ENCODE measurements at places on chromosomes 7 and 10.

- DNase-seq, result no peak
Observed at GRCh38 chr10:129877773-129878371, 86.2 kb downstream of the EBF3 start.

GRCh38 chr7:157961731-157962457 is 625.1 kb downstream of the DNAJB6 start:
- DNase-seq, result no peak

- DNase-seq, result no peak
Observed at GRCh38 chr10:60185421-60185820, 204.3 kb downstream of the ANK3 start.

- peak; percentile 77 for DNase-seq
Observed at GRCh38 chr7:151168003-151168786, 701 bp upstream of the GBX1 start.

DNA sequence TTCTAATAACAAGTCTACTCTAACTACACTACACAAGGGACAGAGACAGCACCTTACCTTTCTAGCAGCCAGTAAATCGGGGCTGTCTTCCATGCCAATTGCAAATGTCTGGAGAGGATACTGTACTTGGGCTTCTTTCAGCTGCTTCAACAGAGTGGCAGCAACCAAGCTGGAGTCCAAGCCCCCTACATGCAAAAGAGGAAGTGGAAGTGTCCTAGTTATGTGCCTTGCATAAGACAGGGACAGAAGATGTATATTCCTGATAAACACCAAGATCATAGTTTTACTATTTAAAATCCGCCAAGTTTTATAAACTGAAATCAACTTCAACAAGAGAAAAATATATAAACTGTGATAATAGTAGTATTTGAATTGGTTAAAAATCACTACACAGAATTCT is 14.0 kb downstream of the ASNS start:
- DNase-seq, result no peak

DNA sequence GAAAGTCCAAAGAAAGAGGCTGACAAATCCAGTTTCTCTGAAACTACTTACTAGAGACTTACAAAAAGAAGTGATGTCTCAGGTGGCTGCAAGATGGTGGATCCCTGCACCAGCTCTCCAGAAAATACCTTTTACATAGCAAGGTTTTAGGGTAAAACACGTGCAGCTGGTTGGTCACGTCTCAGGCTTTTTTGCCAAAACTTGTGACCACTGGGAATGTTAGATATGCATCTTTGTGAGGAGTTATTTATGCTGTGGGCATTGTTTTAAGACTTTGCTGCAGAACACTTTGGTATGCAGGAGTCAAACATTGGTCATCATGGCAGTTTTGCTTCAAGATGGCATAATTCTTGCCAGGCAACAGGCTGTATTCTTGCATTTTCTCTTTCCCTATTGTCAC is 1352.8 kb downstream of the REEP3 start:
- no peak for DNase-seq

DNA sequence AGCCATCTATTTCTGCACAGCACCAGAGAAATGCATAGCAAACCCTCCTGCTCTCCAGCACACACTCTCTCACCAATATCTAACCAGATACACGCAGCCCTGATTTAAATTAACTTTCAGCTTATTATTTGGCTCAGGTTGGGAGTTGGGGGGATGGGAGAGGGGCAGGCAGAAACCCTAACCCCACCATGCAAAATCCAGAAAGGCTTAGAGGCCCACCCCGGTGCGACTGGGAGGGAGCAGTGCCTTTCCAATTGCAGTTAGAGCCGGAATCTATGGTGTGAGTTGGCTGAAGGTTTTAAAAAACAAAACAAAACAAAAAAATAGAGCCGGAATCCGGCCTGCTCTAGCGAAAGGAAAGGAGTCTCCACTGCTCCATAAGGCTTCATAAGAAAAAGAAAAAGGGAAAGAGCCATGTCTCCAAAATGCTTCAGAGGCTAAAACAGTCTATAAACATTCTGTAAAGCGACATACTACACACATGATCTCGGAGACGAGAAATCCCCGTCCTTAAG is 2.9 kb downstream of the IGF2BP3 start:
- DNase-seq, result peak; percentile 52

DNA sequence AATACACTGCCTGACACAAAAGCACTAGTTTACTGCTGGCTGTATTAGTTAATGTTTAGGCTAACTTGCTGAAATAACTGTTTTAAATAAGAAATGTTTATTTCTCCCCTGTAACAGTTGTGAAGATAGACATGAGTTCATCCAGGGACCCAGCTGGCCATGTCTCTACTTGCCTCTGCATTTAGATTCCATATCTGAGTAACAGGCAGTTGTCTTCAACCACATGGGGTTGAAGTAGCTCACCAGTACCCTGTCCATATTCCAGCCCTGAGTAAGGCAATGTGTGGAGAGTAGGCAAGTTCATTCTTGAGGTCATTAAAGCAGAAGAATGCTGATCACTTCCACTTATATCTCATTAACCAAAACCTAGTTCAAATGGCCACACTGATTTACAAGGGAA is 31.1 kb upstream of the RSBN1L start:
- DNase-seq, result no peak

- DNase-seq, result no peak
Observed at GRCh38 chr7:37247861-37248260, 200.8 kb downstream of the ELMO1 start.

DNA sequence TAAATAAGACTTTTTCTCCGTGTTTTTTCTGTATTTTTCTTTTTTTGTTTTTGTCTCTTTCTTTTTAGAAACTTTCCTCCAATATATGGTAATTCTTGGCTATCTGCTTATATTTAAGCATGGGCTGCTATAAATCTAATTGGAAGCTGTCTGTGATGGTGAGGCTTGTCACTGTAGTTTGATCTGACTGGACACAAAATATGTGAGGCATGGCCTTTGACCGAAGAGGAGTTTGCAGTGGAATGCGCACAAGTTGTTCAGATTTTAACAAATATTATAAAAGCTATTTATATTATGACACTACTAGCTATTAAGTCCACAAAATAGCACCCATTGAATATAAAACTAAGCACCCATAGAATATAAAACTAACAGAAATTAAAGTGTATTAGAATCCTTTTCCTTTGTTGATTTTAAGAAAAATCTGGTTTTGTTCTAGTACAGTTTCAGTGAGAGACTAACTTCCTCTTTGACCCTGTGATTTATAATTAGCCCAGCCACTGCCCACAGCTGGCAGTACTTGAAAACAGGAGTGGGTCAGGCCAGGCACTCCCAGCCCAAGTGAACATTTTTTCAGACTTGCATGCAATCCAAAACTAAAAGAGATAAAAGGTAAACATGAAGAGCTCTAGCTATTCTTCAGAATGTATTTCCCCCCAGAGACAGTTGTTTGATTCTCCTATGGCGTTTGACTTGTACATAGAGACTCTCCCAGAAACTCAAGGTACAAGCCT is 69.9 kb upstream of the FGL2 start:
- no peak for DNase-seq

DNA sequence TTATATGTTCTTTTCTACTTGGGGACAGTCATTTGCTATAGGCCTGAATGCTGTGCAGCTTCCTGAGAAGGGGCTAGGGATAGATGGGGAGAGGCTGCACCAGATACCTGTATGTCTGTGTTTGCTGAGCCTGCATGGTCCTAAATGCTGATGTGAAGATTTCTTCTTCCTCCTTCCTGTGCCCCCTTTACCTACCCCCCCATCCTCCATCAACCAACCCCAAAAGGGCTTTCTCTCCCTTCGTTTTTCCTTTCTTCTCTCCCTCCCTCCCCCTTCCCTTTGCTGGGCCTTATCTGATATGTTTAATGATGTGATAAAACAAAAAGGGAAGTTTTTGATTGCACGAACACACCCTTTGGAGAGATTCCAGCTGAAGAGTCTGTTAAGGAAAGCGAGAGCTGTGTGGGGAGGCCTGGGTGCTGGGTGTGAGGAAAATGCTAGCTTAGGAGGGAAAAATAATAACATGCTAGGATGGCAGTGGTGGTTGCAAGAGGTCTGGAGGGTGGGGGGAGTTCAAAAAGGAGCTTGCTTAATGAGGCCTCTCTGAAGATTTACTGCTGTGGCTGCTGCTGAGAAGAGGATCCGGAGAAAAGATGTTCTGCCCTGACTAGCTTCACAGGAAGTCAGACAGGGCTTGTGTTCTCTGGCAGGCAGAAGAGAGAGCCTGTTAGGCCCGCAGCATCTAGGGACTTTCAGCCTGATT is 101.8 kb downstream of the SAMD9 start:
- no peak for DNase-seq

DNA sequence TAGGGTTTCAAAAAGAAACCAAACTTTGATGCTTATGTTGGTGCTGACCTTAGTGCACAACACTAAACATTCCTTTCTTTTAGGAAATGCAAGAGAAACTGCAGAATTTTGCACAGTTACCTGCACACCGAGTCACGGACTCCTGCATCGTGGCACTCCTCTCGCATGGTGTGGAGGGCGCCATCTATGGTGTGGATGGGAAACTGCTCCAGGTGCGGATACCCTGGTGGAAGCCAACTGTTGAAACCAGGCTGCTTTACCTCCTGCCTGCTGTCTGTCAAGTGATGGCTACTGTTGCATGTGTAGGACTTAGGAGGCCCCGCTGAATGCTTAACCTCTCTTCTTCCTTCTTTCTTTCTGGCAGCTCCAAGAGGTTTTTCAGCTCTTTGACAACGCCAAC is 11.7 kb downstream of the CASP2 start:
- no peak for DNase-seq

DNA sequence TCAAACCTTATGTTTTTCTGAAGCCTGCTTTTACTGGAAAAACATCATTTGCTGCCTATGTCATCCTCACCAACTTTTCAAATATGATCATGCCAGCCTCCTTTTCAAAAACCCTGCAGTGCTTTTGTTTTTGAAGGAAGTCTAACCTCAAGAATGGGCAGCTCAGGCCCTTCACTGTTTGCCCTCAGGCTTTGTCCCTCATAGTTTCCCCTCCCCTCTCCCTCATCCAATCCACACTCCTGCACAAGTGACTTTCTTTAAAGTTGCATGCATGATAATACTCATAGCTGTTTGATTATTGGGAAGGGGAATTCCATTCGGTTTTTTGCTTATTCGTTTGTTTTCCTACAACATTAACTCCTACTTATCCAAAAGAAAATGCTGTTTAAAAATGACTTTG is 219.4 kb downstream of the SEMA3E start:
- DNase-seq, result no peak

DNA sequence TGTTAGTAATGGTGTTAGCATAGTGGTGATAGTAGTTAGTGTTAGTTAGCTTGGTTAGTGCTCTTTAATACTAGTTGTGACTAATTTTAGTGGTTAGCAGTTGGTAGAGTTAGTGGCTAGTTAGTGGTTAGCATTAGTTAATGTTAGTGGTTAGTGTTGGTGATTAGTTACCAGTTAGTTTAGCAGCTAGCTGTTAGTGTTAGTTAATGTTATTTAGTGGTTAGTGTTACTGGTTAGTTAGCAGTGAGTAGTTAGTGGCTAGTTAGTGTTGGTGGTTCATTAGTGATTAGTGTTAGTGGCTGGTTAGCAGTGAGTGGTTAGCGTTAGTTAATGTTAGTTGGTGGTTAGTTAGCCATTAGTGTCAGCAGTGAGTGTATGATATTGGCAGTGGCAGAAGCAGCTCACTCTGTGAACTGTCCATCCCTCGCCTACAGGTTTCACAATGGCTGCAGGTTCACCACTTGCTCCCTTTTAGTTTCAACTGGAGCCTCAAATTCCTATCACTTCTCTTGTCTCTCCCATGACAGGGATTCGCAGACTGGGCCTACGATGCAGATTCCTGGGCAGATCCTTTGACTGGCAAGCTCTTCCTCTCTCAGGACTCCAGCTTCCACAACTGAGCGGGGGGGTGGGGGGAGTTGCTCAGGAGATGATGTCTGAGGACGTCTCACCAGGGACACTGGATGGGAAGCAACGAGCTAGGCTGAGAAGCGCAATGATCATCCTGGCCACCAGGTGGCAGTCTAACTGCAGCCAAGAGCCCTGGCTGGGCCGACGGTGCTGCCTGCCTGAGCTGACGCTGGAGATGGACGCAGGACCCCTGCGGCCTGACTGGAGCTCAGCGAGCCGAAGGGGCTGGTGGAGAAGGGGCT is 19.5 kb downstream of the GHRHR start:
- DNase-seq, result peak; percentile 95

DNA sequence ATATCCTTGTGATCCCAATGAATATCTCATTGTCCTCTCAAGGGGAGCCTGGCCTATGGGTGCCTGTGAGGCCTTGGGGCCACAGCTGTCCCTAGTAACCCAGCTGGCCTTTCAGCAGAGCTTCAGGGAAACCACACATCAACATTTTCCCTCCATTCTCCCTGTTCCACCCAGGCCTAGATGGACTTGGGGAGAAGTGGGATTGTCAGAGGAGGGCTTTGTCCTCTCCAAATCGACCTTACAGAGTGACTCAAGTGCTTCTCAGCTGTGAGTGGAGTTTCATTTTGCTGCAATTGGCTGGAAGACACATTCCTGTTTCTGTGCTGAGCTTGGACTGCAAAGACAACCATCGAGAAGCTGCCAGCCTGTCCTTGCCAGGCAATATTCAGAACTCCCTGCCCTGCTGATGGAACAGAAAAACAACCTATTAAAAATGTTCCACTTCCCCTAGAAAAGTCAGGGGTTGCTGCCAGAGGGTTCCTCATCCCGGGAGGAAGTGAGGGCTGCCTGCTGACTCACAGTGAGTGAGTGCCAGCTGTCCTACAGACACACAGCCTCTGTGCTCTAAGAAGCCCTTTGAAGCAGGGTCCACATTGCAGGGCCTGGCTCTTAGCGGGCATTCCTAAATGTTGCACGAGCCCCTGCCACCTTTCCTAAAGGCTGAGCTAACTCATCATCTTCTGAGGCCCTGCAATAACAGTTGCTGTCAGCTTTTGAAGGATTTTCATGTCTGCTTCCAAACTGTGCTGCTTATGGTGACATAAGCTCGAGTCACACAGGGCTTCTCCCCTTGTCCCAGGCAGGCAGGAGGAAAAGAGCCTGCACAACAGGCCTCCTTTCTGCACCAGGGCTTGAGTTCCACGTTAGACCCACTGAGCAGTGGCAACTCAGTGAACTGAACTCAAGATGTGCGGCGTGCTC is 20.5 kb downstream of the STRA8 start:
- no peak for DNase-seq

DNA sequence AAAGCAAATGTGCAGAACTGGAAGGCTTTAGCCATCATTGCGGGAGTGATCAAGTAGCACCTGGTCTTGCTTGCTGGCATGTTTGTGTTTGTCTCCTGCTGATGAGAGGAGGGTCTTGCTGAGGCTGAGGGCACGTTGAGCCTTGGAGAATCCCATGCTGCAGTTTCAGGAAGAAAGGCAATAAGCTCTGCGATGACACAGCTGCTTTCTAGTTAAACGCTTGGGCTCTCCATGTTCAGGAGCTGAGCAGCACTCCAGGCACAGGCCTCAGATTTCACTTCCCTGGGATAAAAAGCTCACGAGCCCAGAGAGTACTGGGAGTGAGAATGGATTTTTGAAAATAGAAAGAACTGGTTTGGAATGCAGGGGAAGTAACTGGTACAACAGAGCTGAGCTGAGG is 100.8 kb downstream of the LRRC18 start:
- no peak for DNase-seq

Measured in ecto neural progenitor cell (in vitro differentiated cells).